ENCODE measurements at places on chromosomes 16 and 17.

- no peak for DNase-seq
Measured at GRCh38 chr17:31391496-31391949, at the start of gene RAB11FIP4. TSS of gene RAB11FIP4 (plus strand) at chr17:31391675. CDS start at chr17:31391853, 178 bp downstream.

DNA sequence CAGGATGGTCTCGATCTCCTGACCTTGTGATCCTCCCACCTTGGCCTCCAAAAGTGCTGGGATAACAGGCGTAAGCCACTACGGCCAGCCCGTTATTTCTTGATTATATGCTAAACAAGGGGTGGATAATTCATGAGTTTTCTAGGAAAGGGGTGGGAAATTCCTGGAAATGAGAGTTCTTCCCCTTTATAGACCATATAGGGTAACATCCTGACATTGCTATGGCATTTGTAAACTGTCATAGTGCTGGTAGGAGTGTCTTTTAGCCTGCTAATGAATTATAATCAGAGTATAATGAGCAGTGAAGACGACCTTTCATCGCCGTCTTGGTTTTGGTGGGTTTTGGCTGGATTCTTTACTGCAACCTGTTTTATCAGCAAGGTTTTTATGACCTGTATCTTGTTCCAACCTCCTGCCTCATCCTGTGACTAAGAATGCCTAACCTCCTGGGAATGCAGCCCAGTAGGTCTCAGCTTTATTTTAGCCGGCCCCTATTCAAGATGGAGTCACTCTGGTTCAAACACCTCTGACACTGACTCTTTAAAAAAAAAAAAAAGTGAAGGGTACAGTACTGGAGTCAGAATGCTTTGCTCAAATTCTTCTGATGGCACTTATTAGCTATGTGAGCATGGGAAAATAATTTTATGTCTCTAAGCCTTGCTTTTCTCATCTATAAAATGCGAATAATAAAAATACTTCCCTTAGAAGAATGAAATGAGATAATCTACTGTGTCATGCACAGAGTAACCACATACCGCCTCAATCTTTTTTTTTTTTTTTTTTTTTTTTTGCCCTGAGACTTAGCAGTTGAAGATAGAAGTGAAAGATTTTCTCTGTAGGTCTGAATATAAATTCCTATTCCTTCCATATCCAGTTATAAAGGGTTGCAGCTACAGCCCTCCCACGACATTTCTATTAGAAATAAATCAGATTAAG, 5.1 kb upstream of the CALCOCO2 start:
- DNase-seq: no peak

- peak; percentile 92 for DNase-seq
Measured at GRCh38 chr17:75036643-75037268, 10.0 kb downstream of the ATP5PD start.

GRCh38 chr16:81678326-81679095, 100.6 kb upstream of the PLCG2 start:
- DNase-seq: no peak

DNA sequence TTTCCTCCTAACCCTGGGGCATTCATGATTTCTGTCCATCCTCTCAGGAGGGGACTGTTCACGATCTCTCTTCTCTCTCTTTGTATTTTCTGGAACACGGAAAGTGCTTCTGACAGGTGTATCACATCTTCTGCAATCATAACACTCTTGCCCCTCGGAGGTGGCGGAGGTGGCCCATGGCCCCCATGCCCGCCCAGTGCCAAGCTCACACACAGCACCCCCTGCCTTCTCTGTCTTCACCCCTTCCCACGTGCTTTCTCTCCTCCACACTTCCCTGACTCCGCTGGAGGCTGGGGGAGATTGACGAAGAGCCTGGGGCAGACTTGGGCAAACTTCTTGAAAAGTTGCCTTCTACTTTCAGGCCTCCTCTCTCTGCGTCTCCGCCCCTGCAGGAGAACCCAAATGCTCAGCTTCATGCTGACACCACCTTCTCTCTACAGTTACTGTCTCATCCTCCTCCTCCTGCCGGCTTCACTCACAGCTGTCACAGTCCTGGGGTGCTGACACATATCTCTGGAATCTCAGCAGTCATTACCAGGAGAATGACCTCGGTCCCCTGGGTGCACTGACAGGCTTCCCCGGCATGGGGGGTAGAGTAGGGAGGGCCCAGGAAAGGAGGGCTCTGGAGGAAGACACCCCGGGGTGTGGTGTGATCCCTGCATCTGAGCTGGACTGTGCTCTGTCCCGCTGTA, 127.1 kb downstream of the ENGASE start:
- DNase-seq: no peak

Measured in T-helper 22 cell (primary cell).